ENCODE measurements at places on chromosomes 5 and 9.

DNA sequence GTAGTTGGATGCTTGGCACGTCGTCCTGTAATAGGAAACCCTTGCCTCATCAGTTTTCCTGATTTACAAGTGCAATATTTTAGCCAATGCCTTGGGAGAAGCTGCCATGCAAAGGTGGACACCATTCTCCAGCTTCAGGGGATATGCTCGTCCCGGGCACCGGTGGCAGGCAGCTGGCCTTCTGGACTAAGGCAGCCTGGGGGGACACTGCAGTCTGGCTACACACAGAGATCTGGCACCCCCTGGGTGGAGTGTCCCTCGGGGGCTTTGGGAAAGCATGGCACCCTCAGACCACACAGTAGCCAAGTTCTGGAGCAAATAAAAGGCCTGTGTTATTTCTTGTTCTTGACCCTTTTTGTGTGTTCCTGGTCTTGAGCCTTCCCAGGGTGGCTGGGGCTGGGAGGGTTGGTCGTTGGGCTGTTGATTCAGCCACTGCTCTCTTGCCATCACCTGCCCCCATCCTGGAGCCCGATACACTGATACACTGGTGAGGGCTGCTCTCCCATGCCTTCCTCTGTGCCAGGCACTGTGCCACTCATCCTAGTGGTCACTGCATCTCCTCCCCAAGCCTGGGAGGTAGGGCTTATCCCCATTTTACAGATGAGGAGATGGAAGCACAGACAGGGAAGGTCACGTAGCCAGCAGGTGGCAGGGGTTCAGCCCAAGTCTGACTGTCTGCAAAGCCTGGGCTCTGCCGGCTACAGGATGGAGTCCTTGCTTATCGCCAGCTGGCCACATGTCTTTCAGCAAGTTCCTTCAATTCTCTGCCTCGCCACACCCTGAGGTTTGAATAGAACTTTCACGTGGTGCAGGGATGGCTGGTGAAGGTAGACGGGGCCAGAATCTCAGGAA is 134.1 kb downstream of the RGS3 start:
- DNase-seq, result no peak

GRCh38 chr9:36840898-36841536 is 193.1 kb downstream of the PAX5 start:
- DNase-seq, result no peak

GRCh38 chr9:136053757-136054142 is 41.3 kb downstream of the NACC2 start:
- DNase-seq, result no peak

DNA sequence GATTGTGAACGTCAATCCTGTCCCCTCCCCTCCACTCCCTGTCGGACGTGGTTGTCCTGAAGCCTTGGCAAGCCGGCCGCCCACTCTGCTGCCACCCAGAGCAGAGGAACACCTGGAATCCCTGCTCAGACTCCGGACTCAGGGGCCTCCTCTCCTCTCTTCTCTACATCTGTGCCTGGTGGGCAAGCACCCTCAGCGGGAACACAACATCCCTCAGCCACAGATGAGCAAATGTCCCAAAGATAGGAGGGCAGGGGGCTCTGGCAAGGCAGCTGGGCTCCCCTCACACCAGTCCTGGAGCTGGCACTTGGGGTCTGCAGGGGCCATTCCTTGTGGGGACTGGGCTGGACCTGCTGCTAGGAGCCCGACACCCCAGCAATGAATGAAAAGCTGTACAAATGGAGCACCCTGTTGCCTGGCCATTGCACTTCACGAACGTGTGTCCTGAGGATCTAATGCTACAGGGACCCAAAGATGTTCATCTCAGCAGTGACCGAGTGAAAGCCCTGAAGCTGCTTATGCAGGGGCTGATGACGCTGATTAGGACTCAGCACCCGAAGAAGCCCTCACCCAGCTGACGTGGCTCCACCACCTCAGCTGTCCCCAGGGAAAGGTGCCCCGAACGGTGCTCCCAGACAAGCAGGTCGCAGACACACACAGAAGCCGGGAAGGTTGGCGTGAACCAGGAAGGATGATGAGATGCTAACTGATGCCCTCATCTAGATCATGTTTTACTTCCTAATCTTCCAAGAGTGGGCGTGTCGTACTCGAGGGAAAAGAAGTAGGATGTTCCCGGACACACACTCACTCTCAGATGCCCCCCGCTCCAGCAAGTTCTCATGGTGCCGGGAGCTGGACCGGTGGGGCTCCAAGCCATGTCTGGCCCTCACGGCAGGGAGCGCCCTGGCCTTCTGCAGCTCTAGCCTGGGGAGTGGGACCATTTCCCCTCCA is 177.0 kb upstream of the PPP1R26 start:
- no peak for DNase-seq

Data from T-helper 9 cell (primary cell).